ENCODE measurements at places on chromosomes 1 and 21. TPM values are rescaled to one million over a fixed set of nuclear protein-coding genes. Genes with fewer than 3 reads are reported as not detected.

The TMOD4 gene
- 0.29 TPM for total RNA-seq

The MYOG gene
- total RNA-seq: not detected

The HSPB7 gene
- 3.3 TPM for total RNA-seq

The ORC1 gene
- total RNA-seq: 0.66 TPM

The EFNA1 gene
- 0.17 TPM for total RNA-seq
